Stimulated activated CD8-positive, alpha-beta memory T cell treated with anti-CD3 and anti-CD28 coated beads, Interleukin-2, amount 100 ng/mL, for 1 hour (primary cell): ENCODE measurements at places on chromosomes 7 and 10.
A peak's percentile ranks its signal among the peaks of the same experiment; 100 is the strongest.

- DNase-seq, result no peak
These were observed 8.3 kb upstream of the TMEM168 start for GRCh38 chr7:112798274-112799159.

DNA sequence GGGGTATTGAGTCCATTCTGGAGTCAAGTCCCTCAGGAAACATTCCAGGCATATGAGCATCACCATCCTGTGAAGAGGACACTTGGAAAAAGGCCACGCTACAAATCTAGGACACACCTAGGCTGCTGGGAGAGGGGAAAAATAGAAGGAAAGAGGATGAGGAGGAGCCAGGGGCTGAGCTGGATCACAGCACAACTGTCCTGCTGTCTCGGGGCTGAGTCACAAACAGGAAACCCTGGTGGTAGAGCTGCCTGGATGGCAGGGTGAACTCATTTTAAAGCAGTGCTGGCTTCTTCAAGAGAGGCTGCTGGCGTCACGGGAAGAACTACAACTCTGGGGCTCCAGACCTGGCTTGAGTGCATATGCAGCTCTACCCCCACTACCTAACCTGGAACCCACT, 151.5 kb downstream of the RNF216 start:
- peak; percentile 34 for DNase-seq

DNA sequence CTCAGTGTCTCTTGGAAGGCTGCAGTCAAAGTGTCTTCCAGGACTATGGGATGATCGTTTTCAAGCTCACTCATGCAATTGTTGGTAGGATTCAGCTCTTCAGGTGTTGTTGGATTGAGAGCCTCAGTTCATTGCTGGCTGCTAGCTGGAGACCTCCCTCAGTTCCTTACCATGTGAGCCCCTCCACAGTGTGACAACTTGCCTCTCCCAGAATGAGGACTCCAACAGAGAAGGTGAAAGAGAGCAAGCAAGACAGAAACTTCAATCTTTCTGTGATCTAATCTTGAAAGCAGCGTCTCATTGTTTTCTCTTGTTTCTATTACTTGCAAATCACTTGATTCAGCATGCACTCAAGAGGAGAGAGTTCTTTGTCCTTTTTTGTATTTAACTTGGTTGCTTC, 22.5 kb downstream of the MGAM start:
- no peak for DNase-seq

DNA sequence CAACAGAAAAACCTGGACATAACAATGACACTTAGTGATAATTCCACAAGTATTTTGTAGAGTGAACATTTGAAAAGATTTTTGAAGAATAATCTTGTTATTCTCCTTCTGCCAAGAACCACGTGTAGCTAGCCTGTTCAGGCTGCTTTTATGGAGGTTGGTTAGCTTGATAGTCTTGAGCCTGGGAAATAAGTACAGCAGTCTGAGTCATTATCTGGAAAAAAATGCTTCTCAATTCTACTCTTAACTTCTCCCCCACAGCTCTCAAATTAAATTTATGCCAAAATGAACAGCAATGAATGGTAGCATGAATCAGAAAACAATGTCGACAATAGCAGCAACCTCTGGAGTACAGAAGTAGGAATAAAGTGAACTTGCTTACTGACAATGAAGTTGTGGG, 63.2 kb downstream of the GPR37 start:
- DNase-seq, result no peak

DNA sequence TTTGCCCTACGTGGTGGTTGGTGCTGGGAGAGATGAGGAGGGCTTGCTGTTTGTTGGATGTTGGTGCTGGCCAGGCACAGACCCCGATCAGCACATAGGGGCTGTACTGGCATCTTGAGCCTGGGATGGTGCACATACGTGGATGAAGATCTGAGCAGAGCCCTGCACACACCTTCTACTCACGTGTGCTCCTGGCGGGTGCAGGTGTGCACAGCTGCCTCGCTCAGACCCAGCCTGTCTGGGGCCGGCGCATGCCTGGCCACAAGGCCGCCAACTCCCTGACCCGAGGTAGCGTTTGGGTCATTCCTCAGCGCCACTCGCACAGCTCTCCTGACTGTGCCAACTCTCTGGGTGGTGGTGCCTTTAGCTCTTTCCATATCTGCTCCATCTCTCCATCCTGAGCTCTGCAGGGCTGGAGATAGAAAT, 18.6 kb downstream of the PALD1 start:
- no peak for DNase-seq

DNA sequence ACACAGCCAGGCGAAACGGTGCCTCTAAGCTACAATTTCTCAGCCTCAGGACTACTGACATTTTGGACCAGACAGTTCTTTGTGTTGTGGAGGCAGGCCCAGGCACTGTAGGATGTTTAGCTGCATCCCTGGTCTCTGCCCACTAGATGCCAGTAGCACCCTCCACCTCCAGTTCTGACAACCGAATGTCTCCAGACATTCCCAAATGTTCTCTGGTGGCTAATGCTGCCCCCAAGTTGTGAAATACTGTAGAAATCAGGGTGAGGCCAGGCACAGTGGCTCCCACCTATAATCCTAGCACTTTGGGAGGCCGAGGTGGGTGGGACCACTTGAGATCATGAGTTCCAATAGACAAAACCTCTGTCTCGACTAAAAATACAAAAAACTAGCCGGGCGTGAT, 18.2 kb downstream of the HNRNPF start:
- no peak for DNase-seq

- DNase-seq, result no peak
These were observed 53.9 kb downstream of the CUBN start for GRCh38 chr10:17075533-17076359.
